ENCODE measurements at places on chromosomes 4 and X. TPM values are rescaled to one million over a fixed set of nuclear protein-coding genes. Genes with fewer than 3 reads are reported as not detected.

CXCR3 gene
- total RNA-seq = 58.5 TPM

CT45A10 gene
- not detected for total RNA-seq

HTR2C gene
- total RNA-seq = not detected

GAGE12C gene
- total RNA-seq = not detected

TRAPPC2 gene
- total RNA-seq = 16.6 TPM

AVPR2 gene
- not detected for total RNA-seq

DNA sequence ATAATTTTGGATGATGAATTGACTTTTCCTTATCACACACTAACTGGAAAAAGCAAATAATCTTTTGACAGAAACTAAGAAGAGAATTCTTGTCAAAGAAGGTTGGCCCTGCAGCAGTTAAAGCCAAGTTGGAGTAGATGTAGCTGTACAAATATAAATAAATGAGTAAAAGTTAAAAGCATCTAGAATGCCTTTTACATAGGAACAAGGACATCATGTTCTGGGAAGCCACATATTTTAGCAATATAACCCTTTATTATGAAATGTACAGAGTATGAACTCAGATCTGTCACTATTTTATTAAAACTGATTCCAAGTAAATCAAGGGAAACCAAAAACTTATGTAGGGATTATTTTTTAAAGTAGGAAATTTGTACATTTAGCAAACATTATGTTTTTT lies 269.4 kb upstream of the FAT4 start:
- no peak for DNase-seq

- DNase-seq = no peak
These were observed 54.3 kb downstream of the CHST7 start for GRCh38 chrX:46627711-46628419.

GRCh38 chr4:6768539-6768905 lies 14.0 kb upstream of the KIAA0232 start:
- DNase-seq = no peak

DNA sequence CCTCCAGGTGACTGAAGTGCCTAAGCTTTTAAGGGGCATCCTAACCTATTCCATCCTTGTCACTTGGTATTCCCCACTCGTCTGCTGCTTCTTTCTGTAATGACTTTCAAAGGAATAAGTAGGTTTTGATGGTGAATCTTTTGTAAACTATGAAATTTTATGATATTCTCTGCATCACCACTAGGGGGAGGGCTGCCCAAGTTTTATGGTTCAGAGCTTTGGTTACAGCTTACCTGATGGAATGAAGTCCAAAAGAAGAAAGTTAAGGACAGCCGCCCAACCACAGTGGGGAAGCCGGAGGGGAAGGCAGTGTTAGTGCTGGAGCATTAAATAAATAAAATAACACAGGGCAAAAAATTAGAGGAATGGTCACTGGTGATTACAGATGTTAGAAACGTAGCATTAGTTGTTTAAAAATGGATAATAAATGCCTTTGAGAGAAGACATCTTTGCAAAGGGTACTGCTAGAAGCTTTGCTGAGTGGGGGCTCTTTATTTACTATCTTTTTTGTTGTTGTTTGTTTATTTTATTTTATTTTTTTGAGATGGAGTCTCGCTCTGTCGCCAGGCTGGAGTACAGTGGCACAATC lies 204.9 kb downstream of the GBA3 start:
- peak; percentile 1 for DNase-seq

- no peak for DNase-seq
These were observed 89.3 kb downstream of the RLIM start for GRCh38 chrX:74525116-74525515.

- DNase-seq = no peak
These were observed 36.7 kb downstream of the FGFRL1 start for GRCh38 chr4:1047976-1048772.

- DNase-seq = peak; percentile 53
These were observed 63.4 kb downstream of the NFKB1 start for GRCh38 chr4:102564399-102565059.

- DNase-seq = no peak
These were observed 67.5 kb downstream of the ZFYVE28 start for GRCh38 chr4:2350982-2351381.

DNA sequence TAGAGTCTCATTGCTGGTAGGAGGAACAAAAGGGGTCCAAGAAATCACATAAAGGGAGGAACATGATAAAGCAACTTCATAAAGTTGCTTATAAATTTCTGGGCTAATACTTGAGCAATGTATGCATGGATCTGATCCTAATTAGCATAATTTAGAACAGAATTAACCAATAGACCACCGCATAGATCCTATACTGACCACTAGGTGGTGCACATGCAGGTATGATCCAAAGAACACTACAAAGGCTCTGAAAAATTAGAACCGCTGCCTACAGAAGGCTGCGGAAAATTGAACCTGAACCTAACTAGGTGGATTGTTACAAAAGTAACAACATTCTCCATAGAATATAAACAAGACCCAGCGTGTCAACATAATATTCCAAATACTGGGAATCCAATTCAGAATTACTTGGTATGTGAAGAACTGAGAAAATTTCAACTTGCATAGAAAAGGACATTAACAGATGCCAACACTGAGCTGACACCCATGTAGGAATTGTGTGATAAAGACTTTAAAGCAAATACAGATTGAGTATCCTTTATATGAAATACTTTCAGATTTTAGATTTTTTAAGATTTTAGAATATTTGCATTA lies 23.3 kb downstream of the BRCC3 start:
- DNase-seq = peak; percentile 5

DNA sequence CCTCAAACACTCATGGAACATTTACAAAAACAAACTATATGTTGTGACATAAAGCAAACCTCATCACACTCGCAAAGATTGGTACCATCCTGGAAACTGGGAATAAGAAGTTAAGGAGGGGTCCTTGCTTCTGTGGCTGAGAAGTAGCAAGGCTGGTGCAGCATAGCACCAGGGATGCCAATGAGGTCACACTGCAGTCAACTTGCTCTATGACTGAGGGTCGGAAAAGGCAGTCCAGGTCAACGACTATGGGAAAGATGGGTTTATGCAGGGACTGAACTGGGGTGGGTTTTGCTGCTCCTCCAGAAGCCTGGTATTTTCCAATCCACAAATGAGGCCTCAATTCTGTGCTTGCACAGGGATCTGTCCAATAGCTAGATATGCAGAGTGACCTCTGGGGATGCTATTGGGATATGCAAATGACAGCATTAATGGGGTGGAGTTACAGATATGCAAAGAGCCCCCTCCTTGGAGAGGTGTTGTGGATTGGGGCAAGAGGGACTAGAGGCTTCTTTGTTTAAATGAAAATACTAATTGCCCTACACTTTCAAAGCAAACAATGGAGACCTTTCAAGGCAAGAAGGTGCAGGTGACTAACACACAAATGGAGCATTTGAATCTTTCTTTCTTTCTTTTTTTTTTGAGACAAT lies 7.2 kb upstream of the IL13RA1 start:
- no peak for DNase-seq

DNA sequence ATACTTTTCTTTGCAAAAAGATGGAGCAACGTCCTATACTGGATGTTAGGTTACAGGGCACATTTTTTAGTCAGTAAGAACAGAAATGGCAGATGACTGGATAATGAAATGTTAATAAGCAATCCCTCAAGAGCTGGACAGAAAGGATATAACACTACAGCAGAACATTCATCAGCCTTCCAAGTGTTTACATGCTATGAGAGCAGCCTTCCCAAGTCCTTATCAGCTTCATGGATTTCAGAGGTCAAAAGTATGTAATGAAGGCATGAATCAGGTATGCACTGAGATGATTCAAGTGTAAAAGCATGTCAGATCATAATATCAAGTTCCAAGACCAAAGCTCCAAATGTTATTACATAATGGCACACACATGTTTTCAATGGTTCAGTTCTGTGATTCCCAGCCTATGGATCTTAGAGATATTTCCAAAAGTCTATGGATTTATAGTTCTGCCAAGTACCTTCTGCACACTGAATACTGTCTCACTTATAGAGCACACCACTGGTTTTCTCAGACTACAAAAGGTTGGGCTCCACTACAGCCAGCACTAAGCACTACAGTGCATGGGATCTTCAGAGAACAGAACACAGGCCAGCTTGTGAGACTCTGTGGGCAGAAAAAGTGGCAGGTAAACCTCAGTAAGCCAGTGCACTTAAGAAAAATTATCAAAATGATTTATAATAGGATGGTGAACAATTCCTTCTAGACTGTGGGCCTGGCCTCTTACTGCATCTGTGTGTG lies 49.2 kb downstream of the GPC4 start:
- DNase-seq = no peak

- no peak for DNase-seq
These were observed 62.3 kb downstream of the UCHL1 start for GRCh38 chr4:41318839-41319530.

DNA sequence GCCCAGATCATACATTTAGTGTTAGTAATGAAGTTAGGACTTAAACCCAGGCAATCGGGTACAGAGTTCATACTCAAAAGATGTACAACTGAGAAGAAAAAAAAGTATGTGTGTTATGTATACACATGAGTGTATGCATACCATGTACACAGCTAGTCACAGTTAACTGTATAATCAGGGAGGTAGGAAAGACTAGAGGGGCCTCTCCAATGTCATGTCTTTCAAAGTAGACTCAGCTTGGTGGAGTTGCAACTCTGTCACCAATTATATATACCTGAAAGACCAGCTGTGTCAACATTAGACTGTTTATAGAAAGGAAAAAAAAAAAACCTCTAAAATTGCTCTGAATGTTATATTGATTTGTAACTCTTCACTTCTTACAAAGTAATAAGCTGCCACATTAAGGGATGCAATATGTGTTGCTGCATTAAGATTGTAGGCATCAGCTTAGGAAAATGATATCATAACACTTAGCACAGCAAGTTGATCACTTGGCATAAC lies 167.5 kb downstream of the DCTD start:
- DNase-seq = no peak

DNA sequence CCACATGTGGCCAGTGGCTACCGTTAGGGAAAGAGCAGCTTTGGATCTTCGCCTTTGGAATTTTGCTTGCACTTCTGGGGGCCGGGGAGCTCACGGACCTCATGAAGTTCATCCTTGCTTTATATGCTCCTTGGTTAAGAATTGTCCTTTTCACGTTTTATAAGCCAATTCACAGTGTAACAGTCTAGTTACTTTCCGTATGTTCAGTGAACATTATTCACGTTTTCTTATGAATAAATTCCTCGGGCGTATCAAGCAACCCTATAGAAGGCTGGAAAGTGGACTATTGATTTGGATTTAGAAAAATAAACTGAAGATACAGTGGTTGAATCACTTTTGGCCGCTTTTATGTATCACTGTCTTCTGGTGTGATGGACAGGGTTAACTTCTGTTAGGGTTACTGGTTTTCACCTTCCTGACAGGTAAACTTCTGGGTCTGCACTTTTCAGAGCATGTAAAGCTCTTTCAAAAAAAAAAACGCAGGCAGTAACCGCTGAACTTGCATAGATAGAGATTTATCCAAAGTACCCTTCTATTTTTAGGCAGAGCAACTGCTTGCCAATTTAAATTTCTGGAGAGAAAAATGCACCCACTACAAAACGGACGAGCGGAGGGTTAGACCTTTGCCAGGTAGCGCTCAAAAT lies 569 bp upstream of the PDLIM5 start:
- DNase-seq = no peak

GRCh38 chr4:157912212-157912611 lies 260.6 kb downstream of the GASK1B start:
- no peak for DNase-seq

DNA sequence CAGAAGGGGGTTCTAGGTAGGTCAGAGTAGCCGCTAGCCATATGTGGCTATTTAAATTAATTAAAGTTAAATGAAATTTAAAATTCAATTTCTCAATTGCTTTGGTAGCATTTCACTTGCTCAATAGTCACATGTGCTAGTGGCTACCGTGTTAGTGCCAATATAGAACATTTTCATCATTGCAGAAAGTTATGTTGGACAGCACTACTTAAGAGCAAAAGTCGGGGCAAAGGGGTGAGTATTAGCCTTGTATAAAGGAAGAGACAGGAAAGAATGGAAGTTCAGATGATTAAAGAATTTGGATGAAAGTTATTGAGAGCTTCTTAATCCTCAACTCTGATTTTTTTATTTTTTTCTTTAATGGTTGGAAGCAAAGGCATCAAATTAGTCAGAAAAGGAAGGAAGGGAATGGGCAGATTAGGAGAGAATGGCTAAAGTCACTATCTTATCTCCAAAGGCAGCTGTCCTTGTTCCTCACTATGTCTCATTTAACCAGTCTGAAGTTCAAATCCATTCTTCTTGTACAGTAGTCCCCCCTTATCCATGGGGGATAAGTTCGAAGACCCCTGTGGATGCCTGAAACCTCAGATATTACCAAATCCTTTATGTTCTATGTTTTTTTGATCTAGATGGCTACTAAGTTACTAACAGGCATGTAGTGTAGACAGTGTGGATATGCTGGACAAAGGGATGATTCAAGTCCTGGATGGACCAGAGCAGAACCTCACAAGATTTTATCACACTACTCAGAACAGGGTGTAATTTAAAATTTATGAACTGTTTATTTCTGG lies 22.9 kb downstream of the OCIAD1 start:
- no peak for DNase-seq

GRCh38 chr4:169096221-169096620 lies 86.2 kb upstream of the CBR4 start:
- DNase-seq = no peak

DNA sequence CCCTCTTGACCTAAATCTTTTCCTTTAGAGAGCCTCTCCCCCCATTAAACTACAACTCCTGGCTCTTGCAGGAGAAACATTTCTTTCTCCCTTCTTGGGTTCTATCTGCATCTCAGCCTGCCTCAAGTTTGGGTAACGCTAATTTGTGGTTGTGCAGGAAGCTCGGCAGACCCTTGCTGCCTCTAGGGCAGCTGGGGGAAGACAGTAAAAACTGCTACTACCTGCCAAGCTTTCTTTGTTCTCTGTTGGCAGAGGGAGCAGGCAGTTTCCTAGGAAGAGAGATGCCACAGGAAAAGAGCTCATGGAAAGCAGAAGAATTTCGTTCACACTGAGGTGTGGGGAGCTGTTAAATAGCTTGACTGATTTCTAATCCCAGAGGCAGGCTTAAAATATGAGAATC lies 555.6 kb upstream of the IGFBP7 start:
- no peak for DNase-seq

DNA sequence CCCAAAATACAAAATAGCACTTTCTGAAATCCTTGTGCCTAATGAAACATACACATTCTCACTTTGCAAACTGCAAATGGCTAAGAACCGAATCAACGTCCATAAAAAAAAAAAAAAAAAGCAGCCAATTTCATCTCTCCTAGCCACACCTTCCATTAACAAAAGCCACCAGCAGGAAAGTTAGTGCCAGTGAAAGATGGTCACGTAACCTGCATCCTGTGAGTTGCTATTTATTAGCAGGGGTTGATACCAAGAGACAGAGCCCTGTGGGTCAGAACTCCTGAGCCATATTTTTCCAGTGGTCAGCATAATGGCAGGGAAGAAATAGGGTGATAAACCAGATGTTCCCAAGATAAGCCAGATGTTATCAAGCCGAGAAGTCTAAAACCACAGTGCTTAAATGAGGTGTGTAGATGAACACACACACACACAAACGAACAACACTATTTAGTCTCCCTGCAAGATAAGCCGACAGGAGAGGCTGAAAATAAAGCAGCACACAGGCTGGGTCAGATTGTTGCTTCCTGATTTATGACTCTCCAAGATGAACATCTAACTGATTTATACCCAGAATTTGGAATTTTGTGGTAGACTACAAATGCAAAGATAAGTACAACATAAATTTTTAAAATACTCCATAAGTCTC lies 11.5 kb downstream of the PPARGC1A start:
- no peak for DNase-seq

GRCh38 chr4:33255094-33255493 lies 2534.9 kb downstream of the PCDH7 start:
- DNase-seq = no peak

Data from activated naive CD8-positive, alpha-beta T cell treated with anti-CD3 and anti-CD28 coated beads for 36 hours (primary cell).